ENCODE measurements at places on chromosomes 2 and 18. TPM values are rescaled to one million over a fixed set of nuclear protein-coding genes. Genes with fewer than 3 reads are reported as not detected.

Gene ABCG5
- total RNA-seq = not detected

Gene ZNF142
- 7.0 TPM for total RNA-seq

GRCh38 chr2:10588931-10589330, 100.8 kb downstream of the NOL10 start:
- no peak for DNase-seq

DNA sequence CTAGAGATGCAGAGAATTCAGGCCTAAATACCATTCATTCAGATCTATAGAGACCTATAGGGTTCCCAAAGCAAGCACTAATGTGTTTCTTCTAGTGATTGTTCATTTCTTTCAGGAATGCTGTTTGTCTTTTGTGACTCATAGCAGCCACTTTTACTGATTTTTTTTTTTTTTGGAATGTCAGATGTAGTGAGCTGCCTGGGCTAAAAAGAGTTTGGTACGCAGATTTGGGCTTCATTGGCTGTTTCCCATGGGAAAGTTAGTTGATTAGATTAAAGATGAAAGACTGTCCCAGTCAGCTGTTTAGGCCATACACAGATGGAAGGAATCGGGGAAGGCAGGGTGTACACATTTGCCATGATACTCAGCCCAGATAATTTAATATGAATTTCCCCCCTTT, 87.6 kb downstream of the CDC42EP3 start:
- DNase-seq = no peak

GRCh38 chr2:23578964-23579671, 194.1 kb downstream of the KLHL29 start:
- DNase-seq = no peak

GRCh38 chr2:23589220-23589647, 204.3 kb downstream of the KLHL29 start:
- DNase-seq = peak; percentile 54

GRCh38 chr2:230650585-230651137, 62.0 kb upstream of the CAB39 start:
- DNase-seq = no peak

DNA sequence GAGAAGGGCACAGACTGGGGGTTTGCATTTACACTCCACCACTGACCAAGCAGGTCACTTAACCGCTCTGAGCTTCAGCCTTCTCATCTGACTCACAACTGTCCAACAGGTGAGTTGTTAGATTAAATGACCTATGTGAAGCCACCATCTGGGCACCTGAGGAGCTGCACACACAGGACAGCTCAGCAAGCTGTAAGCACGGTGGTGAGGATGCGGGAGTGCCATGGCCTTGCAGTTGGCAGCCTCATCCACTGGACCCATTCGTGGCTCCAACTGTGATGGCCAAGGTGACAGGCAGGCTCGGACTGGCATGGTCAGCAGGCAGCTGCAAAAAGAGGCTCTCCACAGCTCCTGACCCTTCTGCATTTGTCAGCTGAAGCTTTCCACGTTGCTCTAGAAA, 23.3 kb upstream of the AMMECR1L start:
- DNase-seq = no peak

Gene LIMS3
- 2.1 TPM for total RNA-seq

DNA sequence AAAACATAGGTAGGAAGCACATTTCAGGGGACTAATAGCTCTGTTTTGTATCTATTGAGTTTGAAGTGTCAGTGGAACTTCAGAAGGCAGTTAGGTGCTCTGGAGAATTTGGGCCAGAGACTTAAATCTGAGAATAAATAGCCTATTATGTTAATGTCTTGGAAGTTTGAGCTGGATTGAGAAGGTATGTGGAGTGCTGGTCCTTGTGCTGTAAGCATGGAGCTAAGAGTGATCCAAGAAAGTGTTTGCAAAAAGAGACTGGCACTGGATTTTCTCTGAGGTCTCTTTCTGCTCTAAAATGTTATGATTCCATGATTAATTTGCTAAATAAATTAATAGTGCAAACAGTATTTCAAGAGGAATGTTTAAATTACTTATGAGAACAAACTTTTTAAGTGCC, 63.3 kb downstream of the ICOS start:
- DNase-seq = no peak

Gene HTR2B
- total RNA-seq = 0.22 TPM

- DNase-seq = no peak
These were observed 46.0 kb upstream of the RIT2 start for GRCh38 chr18:43161528-43161927.

GRCh38 chr18:5640939-5641338, 97.1 kb upstream of the EPB41L3 start:
- DNase-seq = no peak

DNA sequence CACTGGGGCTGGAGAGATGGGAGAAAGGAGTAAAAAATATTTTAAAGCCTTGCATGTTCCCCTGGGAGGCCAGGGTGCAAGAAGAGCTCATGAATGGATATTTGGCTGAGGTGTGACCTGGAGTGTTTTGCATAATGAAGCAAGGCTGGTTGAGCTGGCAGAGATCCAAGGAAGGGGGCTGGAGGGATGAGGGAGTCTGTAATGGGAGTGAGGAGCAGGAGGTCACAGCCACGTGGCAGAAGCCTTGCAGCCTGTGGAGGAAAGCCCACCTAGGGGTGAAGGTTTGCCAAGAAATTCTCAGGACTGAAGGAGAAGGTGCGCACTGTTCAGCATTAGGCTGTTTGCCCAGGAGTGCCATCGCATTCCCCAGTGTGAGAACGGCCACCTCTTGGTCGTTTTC, 40.3 kb upstream of the ATP8B1 start:
- no peak for DNase-seq

Gene SERPINB5
- not detected for total RNA-seq

- DNase-seq = no peak
These were observed 733.6 kb upstream of the SALL3 start for GRCh38 chr18:78246050-78246449.

- DNase-seq = peak; percentile 79
These were observed 48.3 kb upstream of the NRP2 start for GRCh38 chr2:205633994-205634393.

- DNase-seq = peak; percentile 84
These were observed 170.1 kb downstream of the PARD3B start for GRCh38 chr2:204715361-204715760.

Gene MC2R
- total RNA-seq = 0.18 TPM
